ENCODE measurements at places on chromosomes 12 and 14.

- DNase-seq: peak; percentile 23
These were observed 31.9 kb downstream of the GUCY2C start for GRCh38 chr12:14664434-14665023.

DNA sequence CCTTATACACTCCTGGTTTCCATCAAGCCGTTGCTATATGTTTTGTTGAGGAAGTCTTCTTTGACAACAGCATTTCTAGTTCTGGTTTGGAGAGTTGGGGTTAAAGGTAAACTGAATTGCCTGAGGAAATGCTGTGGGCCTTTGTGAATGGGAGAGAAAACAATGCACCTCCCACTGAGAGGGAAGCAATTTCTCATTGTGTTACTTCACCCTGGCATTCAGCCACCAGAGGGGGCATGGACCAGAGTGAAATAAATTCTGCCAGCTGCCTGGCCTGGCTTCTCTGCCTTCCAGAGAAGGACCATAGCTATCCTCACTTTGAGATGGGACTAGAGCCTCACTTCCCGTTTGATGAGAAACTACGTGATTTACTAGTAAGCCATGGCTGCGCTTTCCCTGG is 475.3 kb downstream of the EGLN3 start:
- peak; percentile 38 for DNase-seq

- DNase-seq: peak; percentile 48
These were observed 214.2 kb downstream of the ADAMTS20 start for GRCh38 chr12:43337571-43338444.

- peak; percentile 25 for DNase-seq
These were observed 54.2 kb upstream of the AMIGO2 start for GRCh38 chr12:47134005-47134404.

DNA sequence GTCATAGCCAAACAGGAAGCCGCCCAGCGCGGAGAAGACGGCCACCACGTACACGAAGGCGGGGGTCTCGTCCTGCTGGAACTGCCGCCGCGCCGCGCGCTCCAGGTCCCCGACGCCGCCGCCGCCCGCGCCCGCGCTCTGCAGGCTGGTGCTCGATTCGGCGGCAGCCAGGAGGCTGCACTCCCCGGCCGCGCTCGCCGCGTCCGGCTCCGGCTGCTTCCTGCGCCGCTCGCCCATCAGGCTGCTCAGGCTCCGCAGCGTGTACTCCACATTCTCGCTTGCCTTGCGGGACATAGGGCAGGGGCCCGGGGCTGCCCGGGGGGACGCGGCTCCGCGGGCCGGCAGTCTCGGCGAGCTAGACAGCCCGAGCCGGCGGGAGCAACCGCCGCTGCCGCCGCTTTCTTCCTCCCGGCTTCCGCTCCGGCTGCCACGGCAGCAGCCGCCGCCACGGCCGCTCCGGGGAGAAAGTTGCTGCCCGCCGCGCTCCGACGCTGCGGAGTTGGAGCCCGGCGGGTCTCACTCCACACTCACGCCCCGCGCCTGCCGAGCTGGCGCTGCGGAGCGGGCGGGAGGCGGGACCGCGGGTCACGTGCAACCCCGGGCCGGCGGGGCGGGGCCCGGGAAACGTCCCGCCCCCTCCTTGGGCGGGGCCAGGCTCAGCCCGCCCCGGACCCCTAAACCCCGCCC is at the start of gene SLC2A13:
TSS of gene SLC2A13 (minus strand) at position 567 of the 687 bp plus-strand sequence. CDS start at position 294, 273 bp downstream.
- DNase-seq: peak; percentile 68

GRCh38 chr14:68941820-68942219 is 37.3 kb downstream of the ACTN1 start:
- peak; percentile 96 for DNase-seq
